ENCODE measurements at places on chromosomes 3 and 15.

- DNase-seq, result no peak
Observed at GRCh38 chr3:16298891-16299290, 33.9 kb downstream of the OXNAD1 start.

GRCh38 chr15:39587731-39588530, 7.1 kb downstream of the THBS1 start:
- DNase-seq, result no peak

DNA sequence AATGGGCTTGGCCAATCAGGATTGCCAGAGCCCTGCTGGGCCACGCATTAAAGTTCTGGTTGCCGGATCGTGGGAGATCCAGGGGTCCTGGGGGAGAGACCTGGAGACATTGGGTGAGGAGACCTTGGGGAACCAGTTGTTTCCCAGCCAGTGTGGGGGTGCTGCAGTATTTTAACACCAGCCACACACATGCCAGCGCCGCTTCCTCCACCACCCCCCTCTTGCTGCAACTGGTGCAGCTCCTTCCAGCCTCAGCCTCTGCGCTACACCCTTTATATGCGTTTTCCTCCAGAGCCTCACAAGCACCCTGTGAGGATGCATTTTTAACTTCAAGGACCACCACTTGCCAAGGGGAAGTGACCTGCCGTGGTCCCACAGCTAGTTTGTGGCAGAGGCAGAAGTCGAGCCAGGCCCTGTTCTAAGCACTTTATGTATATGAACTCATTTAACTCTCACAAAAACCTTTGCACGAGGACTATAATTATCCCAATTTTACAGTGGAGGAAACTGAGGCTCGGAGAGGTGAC, 29.4 kb upstream of the GRIP2 start:
- DNase-seq, result no peak

GRCh38 chr3:74651885-74652284, 37.4 kb upstream of the CNTN3 start:
- no peak for DNase-seq

GRCh38 chr3:158732856-158733200, 571 bp upstream of the RARRES1 start:
- no peak for DNase-seq
